ENCODE measurements at places on chromosomes 4 and X. TPM values are rescaled to one million over a fixed set of nuclear protein-coding genes. Genes with fewer than 3 reads are reported as not detected.

The ERVMER34-1 gene
- not detected for total RNA-seq

The FGB gene
- not detected for total RNA-seq

The OGT gene
- total RNA-seq, result 113 TPM

The PDE5A gene
- total RNA-seq, result 90.4 TPM

The HSFX4 gene
- total RNA-seq, result not detected

The GPC4 gene
- total RNA-seq, result 3.5 TPM

The PNCK gene
- total RNA-seq, result 3.1 TPM

The LRP2BP gene
- total RNA-seq, result 0.76 TPM

The SNCA gene
- 33.8 TPM for total RNA-seq

The MCF2 gene
- total RNA-seq, result 0.07 TPM

The AMER1 gene
- total RNA-seq, result 2.6 TPM

The MAGEA4 gene
- total RNA-seq, result not detected

The SOX3 gene
- total RNA-seq, result not detected

The CT47B1 gene
- not detected for total RNA-seq

The ZNF280C gene
- 2.6 TPM for total RNA-seq

All from smooth muscle cell of the pulmonary artery (primary cell).